ENCODE measurements at places on chromosomes 3 and 15. TPM values are rescaled to one million over a fixed set of nuclear protein-coding genes. Genes with fewer than 3 reads are reported as not detected.

- DNase-seq, result no peak
Measured at GRCh38 chr3:17035033-17035432, 150.3 kb downstream of the PLCL2 start.

DNA sequence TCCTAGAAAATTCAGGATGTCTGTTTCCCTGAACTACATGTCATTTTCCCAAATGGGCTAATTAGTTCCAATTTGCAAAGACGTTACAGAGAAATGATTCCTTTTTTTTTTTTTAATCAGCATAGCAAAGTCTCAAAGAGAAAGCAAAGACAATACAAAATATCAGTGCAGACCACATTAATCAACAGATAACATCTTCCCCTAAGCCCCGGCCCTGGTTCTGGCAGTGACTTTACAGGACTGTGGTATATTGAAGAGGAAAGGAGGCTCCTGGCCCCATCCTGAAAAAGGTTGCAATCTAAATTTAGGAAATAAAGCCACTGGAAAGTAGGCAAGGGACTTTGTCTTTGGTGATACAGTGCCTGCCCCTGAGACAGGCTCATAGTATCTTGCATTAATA, 836.5 kb downstream of the NTRK3 start:
- DNase-seq, result no peak

Gene DHX30
- 45.0 TPM for total RNA-seq

- peak; percentile 91 for DNase-seq
Measured at GRCh38 chr3:194711913-194712312, 26.2 kb downstream of the FAM43A start.

- DNase-seq, result no peak
Measured at GRCh38 chr15:90141646-90142045, 39.4 kb upstream of the IDH2 start.

Measured in SJSA1 (cell line).